RWPE1 (cell line): ENCODE measurements at places on chromosomes 2 and 18.
A peak's percentile ranks its signal among the peaks of the same experiment; 100 is the strongest.

- no peak for DNase-seq
These were observed 242.7 kb downstream of the ASXL3 start for GRCh38 chr18:33820517-33821371.

DNA sequence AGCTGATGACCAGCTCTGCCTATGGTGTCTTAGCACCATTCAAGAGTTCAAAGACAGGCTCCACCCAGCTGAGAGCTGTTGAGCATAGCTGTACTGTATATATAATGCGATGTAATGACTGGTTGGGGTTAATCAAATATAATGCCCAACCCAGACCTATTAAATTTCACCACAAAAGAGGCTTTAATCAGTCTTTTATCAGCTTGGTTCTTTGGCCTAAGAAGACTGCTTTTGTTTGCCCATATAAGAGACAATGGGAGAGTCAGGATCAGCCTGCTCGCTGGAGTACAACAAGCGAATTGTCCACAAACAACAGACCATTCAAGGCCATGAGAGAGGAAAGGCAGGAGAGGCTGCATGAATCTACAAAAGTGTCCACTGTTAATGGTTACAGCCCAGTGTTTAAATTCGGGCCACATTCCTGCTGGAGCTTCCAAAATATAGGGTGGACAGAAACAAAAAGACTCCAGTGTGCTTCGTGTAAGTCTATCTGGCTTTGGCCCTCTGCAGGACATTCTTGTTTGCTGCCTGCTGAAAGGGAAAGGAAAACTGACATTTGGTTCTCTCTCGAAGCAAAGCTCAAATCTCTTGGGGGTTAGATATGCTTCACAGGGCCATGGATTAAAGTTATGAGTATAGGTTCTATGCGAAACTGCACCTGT, 299.0 kb upstream of the FBXO11 start:
- DNase-seq, result no peak

DNA sequence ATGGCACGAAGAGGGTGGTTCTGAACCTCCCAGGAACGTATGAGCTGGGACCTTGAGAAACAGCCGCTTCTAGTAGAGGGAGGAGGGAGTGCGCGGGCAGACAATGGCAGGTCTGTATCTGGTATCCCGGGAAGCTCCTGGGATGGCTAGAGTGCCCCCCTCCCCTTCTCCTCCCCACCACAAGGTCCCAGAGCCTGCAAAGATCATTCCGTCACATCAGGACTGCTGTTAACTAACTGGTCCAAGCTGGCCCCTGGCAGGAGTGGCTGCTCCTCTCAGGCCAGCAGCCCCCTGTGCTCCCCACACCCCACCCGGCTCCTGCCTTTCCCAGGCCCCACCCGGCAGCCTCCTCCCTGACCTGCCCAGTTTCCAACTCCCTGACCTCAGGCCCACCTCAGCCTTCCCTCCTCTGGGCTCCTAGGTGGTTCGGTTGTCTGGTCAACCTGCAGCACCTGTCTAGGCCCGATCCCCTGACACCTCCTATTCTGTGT, 75.0 kb downstream of the TPO start:
- DNase-seq, result no peak

- peak; percentile 59 for DNase-seq
These were observed 86.8 kb upstream of the DNER start for GRCh38 chr2:229800997-229801754.

- DNase-seq, result no peak
These were observed 23.5 kb downstream of the IGFBP5 start for GRCh38 chr2:216671791-216672343.

- DNase-seq, result no peak
These were observed 57.4 kb downstream of the GATA6 start for GRCh38 chr18:22226801-22227200.

- DNase-seq, result no peak
These were observed 144.2 kb downstream of the ALK start for GRCh38 chr2:29777161-29777560.

DNA sequence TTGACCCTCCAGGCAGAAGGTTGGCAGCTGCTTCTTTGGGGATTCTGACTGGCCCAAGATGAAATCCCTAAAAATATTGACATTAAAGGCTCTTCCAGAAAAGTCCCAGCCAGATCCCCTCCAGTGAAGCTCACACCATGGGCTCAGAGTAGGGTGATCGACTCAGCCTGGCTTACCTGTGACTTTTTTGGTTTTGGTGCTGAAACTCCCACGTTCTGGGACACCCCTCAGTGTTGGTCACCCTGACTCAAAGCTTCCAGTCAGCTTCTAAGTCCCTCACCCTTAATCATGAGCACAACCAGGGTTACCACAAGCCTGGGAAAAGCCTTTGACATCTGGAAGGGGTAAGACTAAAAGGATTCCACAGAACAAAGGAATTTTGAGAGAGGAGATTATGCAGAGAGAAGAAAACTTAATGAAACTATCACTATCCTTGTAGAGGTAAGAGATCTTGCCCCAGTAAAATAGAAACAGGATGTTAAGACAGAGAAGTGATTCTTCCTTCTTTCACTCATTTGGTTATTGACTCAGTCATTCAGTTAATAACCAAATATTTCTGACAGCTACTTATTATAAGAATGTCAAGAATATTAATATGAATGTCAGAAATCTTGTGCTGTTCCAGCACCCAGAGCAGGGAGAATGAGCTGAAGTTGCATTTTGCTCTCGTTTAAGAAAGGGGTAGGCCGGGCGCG, 66.8 kb upstream of the SEC11C start:
- no peak for DNase-seq

- DNase-seq, result no peak
These were observed 649.5 kb downstream of the SLC4A3 start for GRCh38 chr2:220276741-220277444.

GRCh38 chr2:74739129-74739528, 85.1 kb downstream of the SEMA4F start:
- DNase-seq, result no peak

DNA sequence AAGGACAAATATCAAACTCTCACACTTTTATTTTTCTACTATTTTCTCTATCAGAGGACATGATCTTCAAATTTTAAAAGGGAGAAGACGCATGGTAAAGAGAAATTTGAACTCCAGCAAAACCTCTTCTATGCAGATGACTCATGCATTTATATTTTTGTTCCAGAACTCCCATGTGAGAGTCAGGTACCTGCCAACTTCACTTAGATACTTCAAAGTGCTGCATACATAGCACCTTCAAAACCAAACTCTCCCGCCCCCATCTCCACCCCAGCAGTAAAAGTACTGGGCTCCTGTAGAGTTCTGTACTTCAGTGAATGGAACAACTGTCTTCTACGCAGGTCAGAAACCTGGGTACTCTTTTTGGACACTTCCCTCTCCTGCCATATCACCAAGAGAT, 398.3 kb downstream of the TGIF1 start:
- no peak for DNase-seq

GRCh38 chr2:223669453-223670225, 67.5 kb upstream of the SCG2 start:
- DNase-seq, result no peak

DNA sequence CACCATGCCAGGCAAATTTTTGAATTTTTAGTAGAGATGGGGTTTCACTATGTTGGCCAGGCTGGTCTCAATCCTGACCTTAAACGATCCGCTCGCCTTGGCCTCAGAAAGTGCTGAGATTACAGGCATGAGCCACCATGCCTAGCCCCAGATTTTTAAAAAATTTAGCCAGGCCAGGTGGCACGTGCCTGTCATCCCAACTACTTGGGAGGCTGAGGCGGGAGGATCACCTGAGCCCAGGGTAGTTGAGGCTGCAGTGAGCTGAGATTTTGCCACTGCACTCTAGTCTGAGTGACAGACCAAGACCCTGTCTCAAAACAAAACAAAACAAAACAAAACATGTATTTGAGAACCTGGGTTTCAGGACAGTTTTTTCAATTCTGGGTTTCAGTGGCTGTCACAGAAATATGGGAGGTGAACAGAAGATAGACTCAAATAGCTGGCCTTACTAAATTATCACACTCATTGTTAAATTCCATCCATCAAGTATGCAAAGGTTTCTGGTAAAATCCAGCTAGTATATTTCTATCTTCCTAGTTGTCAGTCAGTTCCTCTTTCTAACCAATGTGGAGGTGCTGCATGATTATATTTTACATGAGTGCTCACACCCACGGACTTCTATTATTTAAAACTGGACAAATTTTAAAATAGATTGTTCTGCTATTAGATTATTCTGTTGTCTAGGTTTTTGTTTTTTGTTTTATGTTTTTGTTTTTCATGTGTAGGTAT, 5.4 kb downstream of the ALPG start:
- no peak for DNase-seq

DNA sequence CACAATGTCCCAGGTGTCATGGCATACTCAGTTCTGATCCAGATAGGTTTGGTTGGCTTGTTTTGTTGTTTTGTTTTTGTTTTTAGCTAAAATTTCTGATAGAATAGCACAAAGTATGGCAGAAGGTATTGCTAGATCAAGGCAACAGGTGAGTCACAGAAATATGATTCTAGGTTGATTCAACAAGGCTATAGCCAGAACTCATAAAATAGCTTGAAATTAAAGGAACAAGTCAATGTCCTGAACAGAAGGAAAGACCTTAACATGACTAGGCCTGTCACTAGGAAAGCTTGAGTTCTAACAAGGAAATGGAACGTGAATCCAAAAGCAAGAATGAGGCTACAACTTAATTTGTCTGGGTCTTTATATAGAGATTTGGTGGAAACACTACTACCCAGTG, 157.1 kb downstream of the GALNT3 start:
- DNase-seq, result peak; percentile 5

GRCh38 chr18:32112826-32113225, 21.2 kb downstream of the RNF138 start:
- no peak for DNase-seq

- no peak for DNase-seq
These were observed 118.6 kb upstream of the SIX2 start for GRCh38 chr2:45127891-45128290.

- DNase-seq, result peak; percentile 2
These were observed 760.4 kb downstream of the ADCYAP1 start for GRCh38 chr18:1665079-1665478.

DNA sequence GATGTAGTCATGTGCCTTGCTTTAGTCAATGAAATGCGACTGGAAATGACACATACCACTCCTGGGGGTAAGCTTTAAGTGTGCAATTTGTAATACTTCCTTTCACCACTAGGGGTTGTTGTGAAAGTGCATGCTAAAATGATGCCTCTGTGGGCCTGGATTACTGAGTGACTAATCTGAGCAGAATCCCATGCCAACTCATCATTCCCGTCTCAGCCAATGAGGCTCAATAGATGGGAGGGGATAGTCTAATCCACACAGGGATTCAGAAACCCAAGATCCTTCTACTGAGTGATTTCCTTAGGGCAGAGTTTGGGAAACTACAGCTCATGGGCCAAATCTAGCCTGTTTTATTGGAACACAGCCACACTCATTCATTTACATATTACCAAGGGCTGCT, 54.0 kb downstream of the HRH4 start:
- peak; percentile 39 for DNase-seq

GRCh38 chr2:174682007-174682577, 82.2 kb downstream of the CHRNA1 start:
- DNase-seq, result peak; percentile 12

DNA sequence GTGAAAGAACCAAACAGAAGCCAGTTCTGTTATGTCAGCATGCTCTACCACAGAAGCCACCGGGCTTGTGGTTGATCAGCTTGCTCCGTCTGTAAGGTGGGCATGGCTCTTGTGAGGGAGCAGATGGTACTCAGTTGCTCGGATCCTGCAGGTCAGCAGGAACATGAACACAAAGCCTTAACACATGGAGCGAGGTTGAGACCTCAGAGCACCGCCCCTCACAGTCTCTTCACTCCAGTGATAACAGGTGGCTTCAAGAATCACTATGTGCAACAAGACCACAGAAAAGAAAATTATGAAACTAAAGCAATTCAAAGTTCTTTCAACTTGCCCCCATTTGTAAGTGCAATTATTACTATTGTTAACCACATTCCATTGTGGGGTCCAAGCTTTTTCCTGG, 72.1 kb downstream of the OSBPL6 start:
- DNase-seq, result no peak

DNA sequence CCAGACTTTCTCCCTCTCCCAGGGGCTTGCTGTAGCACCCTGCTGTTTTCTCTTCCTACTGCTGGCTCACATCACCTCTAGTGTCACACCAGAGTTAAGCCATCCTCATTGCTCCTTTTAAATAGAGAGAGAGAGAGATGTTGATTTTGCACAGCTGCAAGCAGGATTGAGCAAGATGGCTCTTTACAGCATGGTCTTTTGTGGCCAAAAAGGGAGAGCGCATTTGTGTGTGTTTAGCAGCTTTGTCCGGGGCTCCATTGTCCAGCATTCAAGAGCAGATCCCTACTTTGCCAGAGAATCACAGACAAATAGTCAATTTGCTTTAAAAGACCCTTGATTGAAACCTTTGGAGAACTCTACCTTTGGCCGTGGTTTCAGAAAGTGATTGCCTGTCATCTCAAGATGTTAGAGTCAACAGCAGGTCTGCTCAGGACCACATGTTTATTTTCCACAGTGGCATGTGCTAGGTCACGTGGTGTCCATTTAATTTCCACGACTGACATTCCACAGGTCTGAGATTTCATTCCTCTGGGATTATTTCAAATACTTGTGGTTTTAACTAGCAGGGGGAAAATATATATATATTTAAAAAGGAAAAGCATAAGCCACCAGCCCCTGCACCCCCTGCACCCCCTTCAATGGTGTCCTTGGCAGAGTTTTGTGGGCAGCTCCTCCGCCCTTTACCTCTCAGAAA, 359.9 kb upstream of the SLC14A2 start:
- DNase-seq, result peak; percentile 16

DNA sequence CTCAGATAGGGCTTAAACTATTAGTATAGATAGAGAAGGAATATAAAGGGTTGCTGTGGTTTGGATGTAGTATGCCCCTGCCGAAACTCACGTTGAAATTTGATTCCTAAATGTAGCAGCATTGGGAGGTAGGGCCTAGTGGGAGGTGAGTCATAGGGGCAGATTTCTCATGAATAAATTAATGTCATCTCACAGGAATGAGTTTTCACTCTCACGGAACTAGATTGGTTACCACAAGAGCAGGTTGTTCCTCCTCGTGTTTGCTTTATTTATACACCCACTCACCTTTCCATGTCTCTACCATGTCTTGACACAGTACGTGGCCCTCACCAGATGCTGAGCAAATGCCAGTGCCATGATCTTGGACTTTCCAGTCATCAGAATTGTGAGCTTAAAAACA, 218.2 kb downstream of the RBM43 start:
- DNase-seq, result peak; percentile 77
